ENCODE measurements at places on chromosomes 3 and 15.

- DNase-seq, result peak; percentile 6
These were observed 267.5 kb downstream of the VGLL3 start for GRCh38 chr3:86723433-86723832.

- DNase-seq, result no peak
These were observed 187.1 kb upstream of the PROK2 start for GRCh38 chr3:71972031-71972430.

GRCh38 chr3:100088735-100089368, 25.4 kb downstream of the FILIP1L start:
- no peak for DNase-seq

DNA sequence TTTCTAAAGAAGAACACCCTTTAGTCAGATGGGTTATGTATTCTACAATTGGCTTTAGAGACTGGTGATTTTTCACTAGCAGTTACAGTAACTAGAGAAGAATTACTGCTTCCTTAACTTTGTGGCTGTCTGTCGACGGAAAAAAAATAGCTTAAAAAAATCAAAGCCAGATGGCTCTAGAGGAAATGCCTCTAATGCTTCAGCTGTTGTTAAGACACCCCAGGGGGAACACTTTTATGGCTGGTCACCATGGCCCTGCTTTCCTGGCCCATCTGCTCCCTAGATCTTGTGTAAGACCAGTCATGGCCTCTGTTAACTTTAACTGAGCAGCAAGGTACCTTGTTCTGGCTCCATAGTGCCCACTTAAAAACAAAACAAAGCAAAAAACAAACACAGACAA, 198.6 kb upstream of the PLSCR5 start:
- DNase-seq, result no peak

GRCh38 chr15:81315452-81316175, 8.3 kb downstream of the STARD5 start:
- no peak for DNase-seq

DNA sequence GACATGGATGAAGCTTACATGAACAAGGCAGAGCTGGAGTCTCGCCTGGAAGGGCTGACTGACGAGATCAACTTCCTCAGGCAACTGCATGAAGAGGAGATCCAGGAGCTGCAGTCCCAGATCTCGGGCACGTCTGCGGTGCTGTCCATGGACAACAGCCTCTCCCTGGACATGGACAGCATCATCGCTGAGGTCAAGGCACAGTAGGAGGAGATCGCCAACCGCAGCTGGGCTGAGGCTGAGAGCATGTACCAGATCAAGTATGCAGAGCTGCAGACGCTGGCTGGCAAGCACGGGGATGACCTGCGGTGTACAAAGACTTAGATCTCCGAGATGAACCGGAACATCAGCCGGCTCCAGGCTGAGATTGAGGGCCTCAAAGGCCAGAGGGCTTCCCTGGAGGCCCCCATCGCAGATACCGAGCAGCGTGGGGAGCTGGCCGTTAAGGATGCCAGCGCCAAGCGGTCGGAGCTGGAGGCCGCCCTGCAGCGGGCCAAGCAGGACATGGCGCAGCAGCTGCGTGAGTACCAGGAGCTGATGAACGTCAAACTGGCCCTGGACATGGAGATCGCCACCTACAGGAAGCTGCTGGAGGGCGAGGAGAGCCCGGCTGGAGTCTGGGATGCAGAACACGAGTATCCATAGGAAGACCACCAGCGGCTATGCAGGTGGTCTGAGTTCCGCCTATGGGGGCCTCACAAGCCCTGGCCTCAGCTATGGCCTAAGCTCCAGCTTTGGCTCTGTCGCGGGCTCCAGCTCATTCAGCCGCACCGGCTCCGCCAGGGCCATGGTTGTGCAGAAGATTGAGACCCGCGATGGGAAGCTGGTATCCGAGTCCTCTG, 77.6 kb downstream of the CLDN11 start:
- DNase-seq, result no peak

- DNase-seq, result no peak
These were observed 16.2 kb downstream of the ERC2 start for GRCh38 chr3:56452085-56452484.

- DNase-seq, result no peak
These were observed 115.6 kb downstream of the SENP2 start for GRCh38 chr3:185701611-185702261.

DNA sequence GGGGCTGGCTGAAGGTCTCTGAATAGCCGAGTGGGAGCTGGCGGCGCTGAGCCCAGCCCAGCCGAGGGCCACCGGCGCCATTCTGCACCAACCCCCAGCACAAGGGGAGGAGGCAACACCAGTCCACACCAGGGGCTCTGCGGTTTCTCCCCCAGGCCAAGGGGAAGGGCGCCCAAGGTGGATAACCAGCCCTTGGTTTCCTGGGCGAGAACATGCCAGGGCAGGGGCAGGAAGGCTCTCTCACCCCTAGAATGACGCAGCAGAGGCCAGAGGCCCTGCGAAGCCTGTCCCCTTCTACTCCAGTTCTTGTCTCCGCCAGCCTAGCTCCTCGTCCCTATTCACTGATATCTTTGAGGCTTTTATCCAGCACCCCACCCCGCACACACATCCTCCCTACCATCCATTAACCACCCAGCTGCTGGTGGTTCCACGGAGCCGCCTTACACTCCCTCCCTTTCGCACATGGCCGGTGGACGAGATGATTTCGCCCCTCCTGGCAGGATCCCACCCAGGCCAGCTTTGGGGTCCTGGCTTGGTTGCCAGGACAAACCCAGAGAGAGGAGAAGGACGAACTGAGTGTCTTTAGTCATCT, 1.3 kb downstream of the RBPMS2 start:
- DNase-seq, result no peak

- no peak for DNase-seq
These were observed 165.4 kb downstream of the GHSR start for GRCh38 chr3:172282850-172283249.
